Endodermal cell (in vitro differentiated cells): ENCODE measurements at places on chromosomes 1 and 21. TPM values are rescaled to one million over a fixed set of nuclear protein-coding genes. Genes with fewer than 3 reads are reported as not detected.

The LORICRIN gene
- not detected in 3 replicates for total RNA-seq

The DNAJC6 gene
- total RNA-seq = 31.1 to 39.5 TPM (median 33.9 TPM) in 3 replicates

The GPR137B gene
- 2.3 and 2.8 TPM in 2 replicates for total RNA-seq

The ATAD3C gene
- total RNA-seq = 0.09 and 0.55 TPM in 2 replicates

The ANGPTL3 gene
- total RNA-seq = not detected in 3 replicates

The RASSF5 gene
- total RNA-seq = 0.26 and 0.27 TPM in 2 replicates

The CCDC190 gene
- 0.09 TPM in 1 of 2 replicates, not detected in the other for total RNA-seq
